T-helper 17 cell (primary cell): ENCODE measurements at places on chromosomes 11 and 22.

DNA sequence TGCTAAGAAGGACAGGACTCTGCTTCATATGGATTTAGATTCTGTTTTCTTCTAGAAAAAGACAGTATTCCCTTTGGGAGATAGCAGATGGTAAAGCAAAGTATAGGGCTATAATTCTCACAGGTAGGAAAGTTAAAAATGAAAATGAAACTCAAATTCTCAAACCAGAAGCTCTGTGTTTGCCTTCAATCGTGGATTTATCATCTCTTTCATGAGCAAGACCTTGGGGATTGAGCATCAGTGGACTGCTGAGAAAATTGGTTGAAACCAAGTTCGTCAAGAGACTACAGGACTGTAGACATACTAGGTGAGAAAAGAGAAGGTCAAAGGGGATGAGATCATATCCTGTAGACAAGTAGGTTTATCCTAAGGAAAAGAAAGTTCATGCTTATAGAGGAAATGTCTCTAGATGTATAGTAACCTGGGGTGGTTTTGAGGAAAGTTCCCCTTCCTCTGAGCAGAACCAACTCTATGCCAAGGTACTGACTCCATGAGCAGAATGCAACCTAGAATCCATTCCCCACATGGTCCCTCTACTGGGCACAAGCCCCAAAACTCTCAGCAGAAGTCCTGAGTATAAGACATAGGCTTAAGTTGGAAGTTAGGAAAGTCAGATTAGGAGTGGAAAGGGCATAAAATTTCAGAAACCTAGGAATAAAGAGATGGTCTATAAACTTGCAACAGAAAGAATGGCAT is 46.5 kb downstream of the SLC5A12 start:
- DNase-seq = no peak

- no peak for DNase-seq
These were observed 49.6 kb downstream of the MUC6 start for GRCh38 chr11:986952-987305.

GRCh38 chr11:4018641-4019040 is 76.0 kb upstream of the RRM1 start:
- DNase-seq = no peak

GRCh38 chr11:35549787-35550186 is 24.4 kb upstream of the PAMR1 start:
- DNase-seq = no peak

DNA sequence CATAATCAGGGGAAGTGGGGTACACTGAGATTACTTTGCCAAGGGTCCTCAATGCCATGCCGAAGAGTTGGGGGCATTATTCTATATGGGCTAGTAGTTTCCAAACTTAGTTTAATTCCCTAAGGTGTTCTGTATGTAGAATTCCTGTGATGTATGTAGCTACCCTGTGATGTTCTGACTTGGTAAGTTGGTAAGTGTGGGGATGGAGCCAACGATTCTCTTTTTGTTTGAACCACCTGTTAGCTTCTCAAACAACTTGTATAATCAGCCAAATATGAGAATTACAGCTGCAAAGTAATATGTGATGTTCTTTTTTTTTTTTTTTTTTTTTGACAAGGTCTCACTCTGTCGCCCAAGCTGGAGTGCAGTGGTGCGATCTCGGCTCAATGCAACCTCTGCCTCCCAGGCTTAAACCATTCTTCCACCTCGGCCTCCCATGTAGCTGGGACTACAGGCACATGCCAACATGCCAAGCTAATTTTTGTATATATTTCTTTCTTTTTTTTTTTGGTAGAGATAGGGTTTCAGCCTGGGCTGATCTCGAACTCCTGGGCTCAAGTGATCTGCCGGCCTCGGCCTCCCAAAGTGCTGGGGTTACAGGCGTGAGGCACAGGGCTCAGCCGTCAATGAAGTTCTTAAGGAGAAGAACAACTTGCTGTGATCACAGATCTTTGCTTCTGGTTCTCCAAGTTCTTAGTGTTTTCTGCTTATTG is 315.2 kb upstream of the CCDC90B start:
- no peak for DNase-seq

DNA sequence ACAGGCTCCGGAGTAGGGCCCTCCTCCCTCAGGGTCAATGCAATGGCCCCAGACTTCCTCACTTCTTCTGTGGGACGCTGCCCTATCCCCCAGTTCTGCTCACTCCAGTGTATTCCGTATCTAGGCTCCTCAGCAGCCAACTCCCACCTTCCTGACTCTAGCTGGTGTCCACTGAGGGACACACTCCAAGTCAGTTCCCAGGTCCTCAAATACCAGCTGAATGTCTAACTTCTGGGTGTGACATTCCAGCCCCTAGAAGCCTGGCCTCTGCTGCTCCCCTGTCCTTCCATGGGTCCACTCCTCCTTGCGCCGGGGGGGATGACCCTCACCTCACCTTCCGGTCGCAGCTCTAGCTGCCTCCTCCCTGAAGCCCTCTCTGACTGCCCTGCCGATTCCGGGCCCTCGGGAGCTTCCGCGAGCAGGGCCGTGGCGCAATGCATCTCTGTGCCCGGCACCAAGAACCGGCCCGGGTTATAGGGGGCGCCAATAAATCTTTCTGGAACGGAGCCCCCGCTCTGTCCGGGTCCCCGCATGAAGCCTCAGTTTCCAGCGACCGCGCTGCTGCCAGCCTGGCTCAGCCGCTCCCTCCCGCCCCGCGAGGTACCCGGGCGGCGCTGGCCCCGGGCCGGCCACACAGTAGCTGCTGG is 15.4 kb downstream of the BAD start:
- DNase-seq = no peak

DNA sequence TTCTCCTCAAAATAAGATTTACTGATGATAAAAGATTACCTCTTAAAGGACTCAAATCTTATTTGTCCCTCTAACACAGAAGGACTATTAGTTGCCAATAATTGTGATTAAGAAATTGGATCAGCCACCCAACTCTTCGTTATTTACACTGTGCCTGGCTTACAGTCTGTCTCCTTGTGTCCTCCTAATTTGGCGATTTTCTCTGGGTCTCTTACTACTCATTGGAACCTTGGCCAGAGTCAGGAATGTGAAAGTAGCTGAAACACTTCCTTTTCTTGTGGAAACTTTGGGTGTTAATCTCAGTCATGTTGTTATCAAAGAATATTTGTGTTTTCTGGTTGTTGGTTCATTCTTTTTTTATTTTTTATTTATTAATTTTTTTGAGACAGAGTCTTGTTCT is 83.2 kb downstream of the TEAD1 start:
- no peak for DNase-seq

DNA sequence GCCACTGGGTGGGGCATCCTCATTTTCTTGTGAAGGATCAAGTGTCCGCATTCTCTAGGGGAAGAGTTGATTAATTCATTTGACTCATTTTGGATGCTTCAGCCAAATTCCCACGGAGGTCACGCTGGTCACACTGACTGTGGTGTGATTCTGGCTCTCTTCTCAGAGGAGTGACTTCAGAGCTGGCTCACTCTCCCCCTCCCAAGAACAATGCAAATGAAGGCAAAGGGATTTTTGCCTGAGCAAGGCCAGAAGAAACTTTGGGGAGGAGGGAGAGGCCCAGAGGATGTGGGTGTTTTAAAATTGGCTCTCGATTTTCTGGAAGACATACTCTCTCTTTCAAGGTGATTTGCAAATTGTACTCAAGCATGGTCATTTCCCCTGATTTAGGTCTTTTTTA is 51.1 kb upstream of the LMO2 start:
- no peak for DNase-seq

DNA sequence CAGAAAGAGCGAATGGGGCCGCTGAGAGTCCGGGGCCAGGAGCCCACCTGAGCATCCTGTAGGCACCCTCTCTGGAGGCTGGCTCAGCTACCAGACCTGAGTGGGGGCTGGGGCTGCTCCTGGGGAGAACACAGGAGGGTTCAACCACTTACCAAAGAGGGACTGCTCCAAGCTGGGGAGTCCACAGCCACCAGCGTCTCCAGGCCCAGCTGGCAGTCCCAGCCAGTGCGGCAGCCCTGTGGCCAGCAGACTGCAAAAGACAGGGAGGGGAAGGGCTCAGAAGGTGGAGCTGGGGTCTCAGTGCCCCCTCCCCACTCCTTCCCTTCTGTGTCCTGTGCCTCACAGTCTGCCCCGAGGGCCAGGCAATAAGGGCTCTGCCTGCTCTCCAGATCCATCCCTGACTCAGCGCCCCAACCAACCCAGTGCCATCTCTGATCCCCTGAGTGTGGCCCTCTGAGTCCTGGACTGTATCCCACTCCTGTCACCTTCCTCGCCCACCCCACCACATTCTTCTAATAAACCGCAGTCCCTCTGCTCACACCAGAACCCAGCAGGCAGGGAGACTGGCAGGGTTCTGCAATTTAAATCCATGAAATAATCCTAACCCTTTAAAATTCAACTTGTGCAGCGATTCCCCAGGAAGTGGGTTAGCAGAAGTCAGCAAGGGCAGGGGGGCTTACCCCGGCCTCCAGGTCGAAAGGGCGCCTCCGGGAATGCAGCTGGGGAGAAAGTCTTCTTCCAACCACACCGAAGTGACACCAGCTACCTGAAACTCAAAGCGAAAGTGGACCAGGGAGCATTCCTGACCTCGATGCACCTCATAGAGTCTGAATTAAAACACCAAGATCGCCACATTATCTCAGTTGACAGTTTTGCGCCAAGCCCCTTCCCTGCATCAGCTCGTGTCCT is 13.3 kb downstream of the CHST1 start:
- DNase-seq = no peak

- DNase-seq = no peak
These were observed 30.6 kb upstream of the DRD2 start for GRCh38 chr11:113505541-113506375.

DNA sequence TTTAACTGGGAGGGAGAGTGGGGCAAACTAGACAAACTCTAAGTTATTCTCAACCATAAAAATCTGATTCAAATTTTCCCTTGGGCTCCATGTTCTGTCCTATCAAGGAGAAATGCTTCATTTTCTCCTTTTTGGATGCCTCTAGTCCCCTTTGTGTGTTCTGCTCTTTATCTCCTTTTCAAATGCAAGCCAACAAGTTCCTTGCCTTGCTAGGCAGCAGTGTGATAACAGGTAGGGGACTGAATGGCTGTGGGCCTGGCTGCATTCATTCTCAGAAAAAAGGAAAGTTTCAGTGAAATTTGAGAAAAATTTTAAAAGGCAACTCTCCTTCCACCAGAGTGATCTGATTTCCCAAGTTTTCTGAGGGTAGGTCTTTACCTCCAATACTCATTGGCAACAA is 26.9 kb upstream of the MMP8 start:
- no peak for DNase-seq

GRCh38 chr22:19036523-19037273 is 85.5 kb downstream of the DGCR2 start:
- no peak for DNase-seq

DNA sequence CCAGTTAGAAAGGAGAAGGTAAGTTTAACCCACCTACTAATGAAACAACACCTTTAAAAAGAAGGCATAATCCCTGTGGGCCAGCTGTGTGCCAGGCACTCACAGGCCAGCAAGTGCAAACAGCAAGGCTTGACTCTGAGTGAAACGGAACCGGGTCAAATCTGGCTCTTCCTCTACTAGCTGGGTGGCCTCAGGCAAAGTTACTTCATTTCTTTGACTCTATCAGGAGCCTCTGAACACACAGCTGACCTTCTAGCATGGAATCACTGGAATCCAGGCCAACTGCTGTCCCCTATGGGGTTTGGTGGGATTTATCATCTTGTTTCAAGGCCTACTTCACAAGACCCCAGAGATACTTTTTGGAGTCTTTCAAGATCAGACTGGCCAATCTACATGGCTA is 3.3 kb downstream of the RAB38 start:
- no peak for DNase-seq

GRCh38 chr11:21492931-21493330 is 700.0 kb upstream of the ANO5 start:
- no peak for DNase-seq

GRCh38 chr11:131683666-131684065 is 313.3 kb downstream of the NTM start:
- no peak for DNase-seq

DNA sequence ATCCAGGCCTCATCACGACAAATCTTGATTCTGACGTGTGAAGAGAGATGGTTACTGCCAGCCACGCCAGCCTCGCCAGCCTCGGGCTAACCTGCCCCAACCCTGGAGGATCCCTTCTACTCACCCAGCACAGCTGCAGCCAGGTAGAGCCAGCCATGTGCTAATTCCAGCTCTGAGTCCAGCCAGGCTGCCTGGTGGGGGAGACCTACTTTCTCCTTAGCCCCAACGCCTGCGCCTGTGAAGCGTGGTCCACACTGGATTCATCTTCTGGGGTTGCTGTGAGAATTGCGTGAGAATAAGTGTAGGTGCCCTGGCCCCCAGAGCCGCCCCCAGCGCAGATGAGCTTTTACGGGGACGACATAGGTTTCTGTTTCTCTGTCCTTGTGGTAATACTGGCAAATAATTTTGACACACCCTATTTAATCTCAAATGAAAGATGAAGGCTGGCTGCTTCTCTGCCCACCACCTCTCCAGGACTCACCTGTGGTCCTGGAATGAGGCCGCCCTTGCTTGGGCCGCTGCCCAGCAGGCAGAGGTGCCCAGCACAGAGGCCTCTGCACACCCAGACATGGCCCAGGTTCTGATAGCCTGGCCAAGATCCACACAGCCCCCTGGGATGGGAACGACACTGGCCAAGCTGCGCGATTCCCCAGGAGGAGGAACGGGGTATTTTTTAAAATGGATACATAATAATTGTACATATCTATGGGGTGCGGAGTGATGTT is 528.4 kb downstream of the TBC1D22A start:
- DNase-seq = no peak

GRCh38 chr11:27282806-27283205 is 80.2 kb downstream of the CCDC34 start:
- no peak for DNase-seq

DNA sequence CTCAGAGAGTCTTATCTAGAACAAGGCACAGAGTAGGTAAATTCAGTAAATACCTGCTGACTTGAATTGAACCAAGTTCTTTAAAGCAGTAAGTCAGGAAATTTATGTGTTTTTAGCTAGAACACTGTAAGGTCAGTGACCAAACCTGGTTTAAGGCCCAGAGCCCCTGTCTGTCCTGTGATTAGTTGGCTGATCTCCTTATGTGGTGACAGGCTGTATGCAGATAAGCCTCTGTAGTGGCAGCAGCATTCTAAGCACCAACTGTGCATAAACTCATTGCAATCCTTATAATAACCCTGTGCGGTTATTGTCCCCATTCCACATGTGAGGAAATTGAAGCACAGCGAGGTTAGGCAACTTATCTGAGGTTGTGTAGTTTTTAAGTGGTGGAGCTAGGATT is 40.5 kb downstream of the FBXO7 start:
- no peak for DNase-seq

- no peak for DNase-seq
These were observed 1044.3 kb upstream of the RAG2 start for GRCh38 chr11:37642296-37642695.
